ENCODE measurements at places on chromosomes 1 and 21.
A peak's percentile ranks its signal among the peaks of the same experiment; 100 is the strongest.

- DNase-seq, result peak; percentile 49
These were observed 25.0 kb downstream of the CRYAA start for GRCh38 chr21:43193651-43194302.

DNA sequence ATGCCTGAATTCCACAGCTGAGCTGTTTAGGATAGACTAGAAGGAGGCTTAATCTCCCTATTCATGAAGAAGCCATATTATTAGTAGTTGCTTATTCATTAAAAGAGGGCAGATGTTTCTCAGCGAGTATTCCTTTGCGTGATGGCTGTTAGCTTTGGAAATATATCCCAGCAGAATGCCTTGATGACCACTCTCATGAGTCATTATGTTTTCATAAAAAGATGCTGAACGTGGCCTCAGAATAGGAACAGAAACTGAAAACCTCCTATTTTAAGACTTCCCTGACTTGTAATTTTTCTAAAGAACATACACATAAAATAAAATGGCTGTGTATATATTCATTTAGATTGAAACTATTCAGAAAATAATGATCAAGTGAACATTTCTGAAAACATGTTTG lies 9.6 kb upstream of the PLA2G4A start:
- peak; percentile 39 for DNase-seq

GRCh38 chr1:94730450-94730849 lies 89.7 kb upstream of the SLC44A3 start:
- DNase-seq, result no peak

DNA sequence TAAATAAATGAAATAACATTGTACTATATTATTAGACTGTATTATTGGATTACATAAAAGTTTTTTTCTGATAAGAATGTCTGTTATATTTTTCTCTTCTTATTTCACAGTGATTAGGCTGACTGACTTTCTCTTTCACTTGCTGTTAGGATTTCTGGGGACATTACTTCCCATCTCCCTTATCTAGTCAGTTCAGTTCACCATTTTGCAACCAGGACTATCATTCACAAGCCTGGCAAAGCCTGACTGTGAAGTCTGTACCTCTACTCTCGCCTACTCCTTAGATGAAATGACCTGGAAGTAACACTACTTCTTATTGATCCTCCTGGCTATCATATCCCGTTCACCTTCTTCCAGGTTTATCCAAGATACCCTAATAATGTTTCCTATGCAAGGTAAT lies 676.6 kb downstream of the USP25 start:
- DNase-seq, result no peak

GRCh38 chr1:28087614-28088167 lies 719 bp downstream of the EYA3 start:
- DNase-seq, result no peak

- no peak for DNase-seq
These were observed 50.0 kb downstream of the SH3GLB1 start for GRCh38 chr1:86754265-86754974.

GRCh38 chr1:228452194-228453021 lies 34.8 kb upstream of the RNF187 start:
- no peak for DNase-seq

GRCh38 chr1:192959657-192960186 lies 99.4 kb downstream of the UCHL5 start:
- no peak for DNase-seq

GRCh38 chr1:66140072-66140471 lies 347.4 kb downstream of the PDE4B start:
- no peak for DNase-seq

GRCh38 chr1:151621351-151621750 lies 9.5 kb downstream of the SNX27 start:
- DNase-seq, result no peak

- DNase-seq, result no peak
These were observed 68.0 kb downstream of the LMX1A start for GRCh38 chr1:165288350-165289120.

- peak; percentile 20 for DNase-seq
These were observed 29.6 kb upstream of the CADM3 start for GRCh38 chr1:159141584-159142390.

DNA sequence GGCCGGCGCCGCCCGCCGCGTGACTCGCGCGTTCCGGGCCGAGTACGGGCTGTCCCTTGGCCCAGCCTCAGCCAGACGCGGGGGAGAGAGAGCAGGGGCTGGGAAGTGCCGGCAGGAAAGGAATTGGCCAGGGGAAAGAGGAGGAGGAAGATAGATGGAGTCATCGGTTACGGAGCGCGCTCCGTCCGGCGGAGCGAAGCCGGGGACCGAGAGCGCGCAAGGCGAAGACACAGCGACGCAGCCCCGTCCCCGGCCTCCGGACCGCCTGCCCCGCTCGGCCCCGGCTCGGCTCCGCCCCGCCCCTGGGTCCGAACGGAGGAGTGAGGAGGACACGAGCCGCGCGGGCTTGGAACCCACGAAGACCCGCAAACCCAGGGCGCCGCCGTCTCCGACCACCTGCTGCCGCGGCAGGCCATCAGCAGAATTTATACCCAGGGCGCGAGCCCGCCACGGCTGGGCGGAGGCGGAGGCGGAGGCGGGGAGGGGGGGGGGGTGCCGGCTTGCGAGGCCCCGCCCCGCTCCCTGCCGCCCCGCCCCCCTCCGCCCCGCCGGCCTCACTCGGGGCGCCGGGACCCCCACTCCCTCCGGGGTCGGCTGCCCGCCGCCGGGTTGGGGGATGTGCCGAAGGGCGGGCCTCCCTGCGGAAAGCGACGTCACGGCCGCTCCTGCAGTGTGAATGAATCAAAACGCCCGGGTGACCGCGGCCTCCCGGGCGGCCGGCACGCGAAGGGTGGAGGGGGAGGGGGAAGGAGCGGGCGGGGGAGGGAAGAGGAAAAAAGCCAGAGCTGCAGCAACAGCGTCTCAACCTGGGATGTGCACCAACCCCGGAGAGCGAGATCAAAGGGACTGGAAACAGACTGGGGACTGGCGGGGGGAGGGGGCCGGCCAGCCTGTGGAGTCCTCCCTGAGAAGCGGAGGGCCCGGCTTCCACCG lies at the start of gene LHX4:
LHX4 (plus strand) TSS at position 782 of the 933 bp plus-strand sequence. CDS start 266 bp downstream, outside the sequence.
- DNase-seq, result no peak

GRCh38 chr1:2104621-2105427 lies 54.6 kb downstream of the PRKCZ start:
- DNase-seq, result no peak

GRCh38 chr21:16554503-16554902 lies 824.7 kb downstream of the USP25 start:
- no peak for DNase-seq

DNA sequence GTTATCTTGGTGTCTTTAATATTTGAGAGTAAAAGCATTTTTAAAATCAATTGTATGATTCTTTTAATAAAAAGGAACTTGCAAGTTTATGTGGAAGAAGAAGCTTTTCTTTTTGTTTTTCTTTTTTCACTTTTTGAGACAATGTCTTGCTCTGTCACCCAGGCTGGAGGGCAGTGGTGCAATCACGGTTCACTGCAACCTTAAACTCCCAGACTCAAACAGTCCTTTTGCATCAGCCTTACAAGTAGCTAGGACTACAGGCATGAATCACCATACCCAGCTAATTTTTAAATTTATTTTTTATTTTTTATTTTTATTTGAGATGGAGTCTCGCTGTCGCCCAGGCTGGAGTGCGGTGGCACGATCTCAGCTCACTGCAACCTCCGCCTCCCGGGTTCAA lies 34.1 kb downstream of the CMPK1 start:
- no peak for DNase-seq

DNA sequence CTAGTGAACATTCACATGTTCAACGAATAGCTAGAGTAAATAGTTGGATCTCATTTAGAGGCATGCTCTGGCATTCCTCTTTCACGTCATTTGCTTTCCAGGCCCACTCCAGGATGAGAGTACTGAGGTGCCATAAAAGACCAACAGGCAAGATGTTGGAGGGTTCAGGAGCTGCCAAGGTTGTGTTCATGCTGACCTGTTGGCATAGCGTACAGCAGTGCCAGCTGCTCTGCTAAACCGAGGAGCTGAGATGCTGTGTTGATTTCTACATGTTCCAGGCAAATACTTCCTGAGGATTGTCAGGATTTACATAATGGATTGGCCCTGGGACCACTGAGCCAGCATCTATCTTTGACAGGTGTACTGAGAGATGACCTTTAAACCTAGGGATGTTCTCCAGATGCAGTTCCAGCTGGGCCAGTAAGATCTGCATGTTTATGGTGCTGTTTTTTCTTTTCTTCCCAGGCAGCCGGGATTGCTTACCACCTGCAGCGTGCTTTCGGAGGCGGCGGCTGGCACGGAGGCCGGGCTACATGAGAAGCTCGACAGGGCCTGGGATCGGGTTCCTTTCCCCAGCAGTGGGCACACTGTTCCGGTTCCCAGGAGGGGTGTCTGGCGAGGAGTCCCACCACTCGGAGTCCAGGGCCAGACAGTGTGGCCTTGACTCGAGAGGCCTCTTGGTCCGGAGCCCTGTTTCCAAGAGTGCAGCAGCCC lies 66.9 kb downstream of the DISC1 start:
- DNase-seq, result no peak
